ENCODE measurements at places on chromosomes 2 and 18.

- no peak overlapping the region for H3K27ac ChIP-seq
- H3K36me3 ChIP-seq: no peaks in the 10 kb centered on the region
- peaks cover 3% of the 10 kb centered on the region for H3K4me1 ChIP-seq
- H3K4me3 ChIP-seq: no peak overlapping the region
- H3K27me3 ChIP-seq: no peaks in the 10 kb centered on the region
- DNase-seq: no peak
Observed at GRCh38 chr2:112048887-112049286, 6.2 kb upstream of the TMEM87B start.

GRCh38 chr2:152189622-152190495, 14.3 kb upstream of the STAM2 start:
- H3K4me3 ChIP-seq: no peak overlapping the region
- H3K36me3 ChIP-seq: no peaks in the 10 kb centered on the region
- no peak for DNase-seq

DNA sequence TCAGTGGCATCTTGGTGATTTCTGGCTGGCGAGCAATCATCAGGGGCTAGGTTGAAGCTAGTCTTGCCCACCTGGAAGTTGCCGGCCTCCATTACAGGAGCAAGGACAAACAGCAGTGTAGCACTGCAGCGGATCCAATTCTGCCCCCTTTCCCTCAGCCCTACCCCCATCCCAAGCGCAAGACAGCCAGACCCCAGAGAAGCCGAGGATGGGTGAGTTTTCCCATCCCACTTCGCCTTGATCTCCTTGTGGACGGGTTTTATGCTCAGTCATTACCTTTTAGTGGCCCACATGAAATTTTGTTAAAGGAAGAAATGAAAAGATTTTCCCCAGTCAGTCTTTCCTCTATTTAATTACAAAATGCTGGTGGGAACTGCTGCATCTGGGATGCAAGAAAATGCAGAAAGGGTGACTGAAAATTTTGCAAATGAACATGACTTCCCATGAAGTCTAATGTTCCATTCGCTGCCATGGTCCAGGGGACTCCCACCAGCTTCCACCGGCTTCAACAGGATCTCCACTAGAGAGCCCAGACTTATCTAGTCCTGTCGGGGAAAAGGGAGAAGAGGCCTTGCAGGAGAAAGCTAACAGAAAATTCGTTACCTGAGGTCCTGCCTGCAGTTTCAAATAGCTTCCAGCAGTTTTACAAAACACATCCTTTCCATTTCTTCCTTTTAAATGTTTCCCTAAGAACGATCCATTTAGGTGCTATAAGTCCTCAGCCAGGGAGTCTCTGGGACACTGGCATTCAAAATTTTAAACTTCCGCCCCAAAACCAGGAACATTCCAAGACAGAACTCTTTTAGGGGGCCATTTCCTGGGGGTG, 1.9 kb upstream of the HOXD9 start:
- peaks cover 72% of the 10 kb centered on the region for H3K27me3 ChIP-seq
- H3K4me1 ChIP-seq: peaks cover 15% of the 10 kb centered on the region

DNA sequence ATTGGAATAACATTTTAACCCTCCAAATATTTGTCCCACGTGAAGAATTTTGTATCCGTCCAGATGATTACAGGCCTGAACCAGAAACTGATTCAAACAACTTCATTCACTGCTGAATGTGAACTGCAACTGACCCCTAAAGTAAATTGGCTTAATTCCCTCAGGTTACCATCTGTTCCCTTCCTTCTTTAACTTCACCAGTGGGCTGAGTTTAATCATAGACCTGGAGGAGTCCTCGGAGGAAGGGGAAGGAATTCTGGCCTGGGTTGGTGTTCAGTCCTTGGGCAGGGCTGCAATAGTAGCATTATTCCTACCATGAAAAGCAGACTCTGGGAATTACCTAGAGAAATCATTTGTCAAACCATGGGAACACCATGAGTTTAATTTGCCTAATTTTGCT, 207.4 kb downstream of the TMEM247 start:
- no peak overlapping the region for H3K4me3 ChIP-seq
- no peak overlapping the region for H3K27ac ChIP-seq
- H3K36me3 ChIP-seq: peaks cover 2% of the 10 kb centered on the region

GRCh38 chr18:5391409-5391808, 95.9 kb upstream of the ZBTB14 start:
- DNase-seq: no peak
- no peak overlapping the region for H3K27ac ChIP-seq
- H3K36me3 ChIP-seq: no peaks in the 10 kb centered on the region
- no peak overlapping the region for H3K4me3 ChIP-seq
- peaks cover 2% of the 10 kb centered on the region for H3K27me3 ChIP-seq

DNA sequence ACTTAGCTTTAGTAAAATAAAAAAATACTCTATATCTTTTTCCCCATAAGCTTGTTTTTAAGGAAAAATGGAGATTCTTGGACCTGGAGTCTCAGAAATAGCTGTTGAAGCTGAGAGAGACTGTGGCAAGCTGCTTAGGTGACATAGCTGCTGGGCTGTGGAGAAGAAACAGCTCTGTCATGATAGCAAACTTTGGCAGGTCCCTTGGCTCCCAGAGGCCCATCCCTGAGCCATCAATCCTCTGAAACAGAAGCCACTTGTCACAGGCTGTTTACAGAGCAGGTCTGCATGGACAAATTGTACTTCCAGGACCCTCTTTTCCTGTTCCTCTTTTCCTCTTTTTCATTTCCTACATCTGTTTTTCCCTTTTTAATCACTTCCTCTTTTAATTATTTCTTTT, 1370.1 kb upstream of the CRIM1 start:
- H3K27me3 ChIP-seq: no peaks in the 10 kb centered on the region
- no peak overlapping the region for H3K27ac ChIP-seq
- no peak for DNase-seq
- no peaks in the 10 kb centered on the region for H3K36me3 ChIP-seq

GRCh38 chr2:224910574-224910925, 131.7 kb downstream of the DOCK10 start:
- DNase-seq: no peak
- H3K4me1 ChIP-seq: peaks cover 69% of the 10 kb centered on the region
- H3K36me3 ChIP-seq: peaks cover 75% of the 10 kb centered on the region
- H3K27ac ChIP-seq: peak overlapping the region; percentile 83
- H3K4me3 ChIP-seq: no peak overlapping the region

DNA sequence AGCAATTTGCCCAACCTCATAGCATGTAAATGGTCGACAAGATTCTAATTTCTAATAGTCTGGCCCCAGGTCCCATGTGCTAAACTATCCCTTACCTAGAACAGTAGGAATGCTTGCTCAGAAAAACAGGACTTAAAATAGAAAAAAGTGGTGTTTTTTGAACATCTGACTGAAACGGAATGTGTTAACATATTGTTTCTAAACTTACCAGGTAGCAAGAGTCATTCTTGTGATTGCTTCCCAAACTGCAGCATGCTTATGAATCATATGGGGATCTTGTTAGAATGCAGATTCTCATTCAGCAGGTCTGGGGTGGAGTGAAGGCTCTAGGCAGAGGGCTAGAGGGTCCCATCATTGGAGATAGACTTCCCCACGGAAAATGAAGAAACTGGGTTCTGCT, 5.8 kb upstream of the SLC20A1 start:
- H3K4me1 ChIP-seq: peaks cover 33% of the 10 kb centered on the region
- no peak overlapping the region for H3K4me3 ChIP-seq
- no peak for DNase-seq
- no peaks in the 10 kb centered on the region for H3K27me3 ChIP-seq
- no peaks in the 10 kb centered on the region for H3K36me3 ChIP-seq

DNA sequence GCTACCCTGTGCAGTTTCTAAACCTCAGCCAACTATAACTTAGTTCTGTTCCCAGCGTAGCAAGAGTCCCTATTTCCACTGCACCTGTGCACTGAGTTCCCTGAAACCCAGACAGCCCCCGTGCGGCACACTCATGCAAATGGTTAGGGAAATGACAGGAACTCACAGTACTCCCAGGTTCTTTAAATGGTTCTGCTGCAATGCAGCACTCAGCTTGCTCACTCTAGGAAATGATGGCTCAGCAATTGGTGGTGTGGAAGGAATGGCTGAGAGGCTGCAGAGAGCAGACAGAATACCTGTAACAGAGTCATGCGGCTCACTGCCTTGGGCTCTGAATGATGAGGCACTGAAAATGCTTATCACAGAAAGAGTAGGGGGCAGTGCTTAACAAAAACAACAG, 143.0 kb downstream of the RAD51AP2 start:
- H3K36me3 ChIP-seq: no peaks in the 10 kb centered on the region
- H3K27ac ChIP-seq: no peak overlapping the region
- H3K4me3 ChIP-seq: no peak overlapping the region
- H3K4me1 ChIP-seq: no peaks in the 10 kb centered on the region
- DNase-seq: no peak

DNA sequence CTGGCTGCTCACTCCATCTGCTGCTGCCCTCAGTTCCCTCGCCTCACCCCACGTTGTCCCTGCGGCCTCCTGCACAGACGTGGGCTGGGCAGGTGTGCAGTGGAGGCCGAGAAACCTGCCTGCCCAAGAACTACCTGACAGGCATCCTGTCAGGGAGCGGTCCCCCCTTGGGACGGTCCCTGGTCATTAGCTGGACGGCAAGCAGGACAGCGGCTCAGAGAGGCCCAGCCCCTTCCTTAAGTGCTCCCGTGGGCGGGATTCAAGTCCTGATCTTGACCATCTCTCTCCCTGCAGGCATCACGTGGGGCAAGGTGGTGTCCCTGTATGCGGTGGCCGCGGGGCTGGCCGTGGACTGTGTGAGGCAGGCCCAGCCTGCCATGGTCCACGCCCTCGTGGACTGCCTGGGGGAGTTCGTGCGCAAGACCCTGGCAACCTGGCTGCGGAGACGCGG, 11.3 kb downstream of the BOK start:
- H3K36me3 ChIP-seq: peaks cover 2% of the 10 kb centered on the region
- H3K27ac ChIP-seq: no peak overlapping the region
- no peak for DNase-seq
- no peaks in the 10 kb centered on the region for H3K4me1 ChIP-seq

DNA sequence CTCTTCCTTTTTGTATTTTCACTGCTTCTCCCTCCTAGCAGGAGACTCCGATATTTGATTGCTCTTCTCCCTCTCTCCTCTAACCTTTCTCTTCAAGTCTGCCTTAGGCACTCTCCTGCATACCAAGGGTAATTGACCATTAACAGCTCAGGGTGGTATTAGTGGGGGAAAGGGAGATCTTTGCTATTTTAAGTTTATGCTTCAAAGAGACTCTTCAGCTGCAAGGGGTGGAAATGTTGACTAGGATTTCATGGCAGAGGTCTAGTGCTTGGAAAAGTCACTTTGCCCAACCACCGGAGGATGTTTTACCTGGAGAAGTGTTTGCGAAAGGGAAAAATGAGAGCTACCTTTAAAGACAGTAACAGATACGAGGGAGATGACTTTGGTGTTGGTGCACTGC, 453.7 kb downstream of the SLC4A3 start:
- no peak overlapping the region for H3K4me3 ChIP-seq
- H3K4me1 ChIP-seq: no peaks in the 10 kb centered on the region
- no peaks in the 10 kb centered on the region for H3K36me3 ChIP-seq
- H3K27me3 ChIP-seq: no peaks in the 10 kb centered on the region
- H3K27ac ChIP-seq: no peak overlapping the region

DNA sequence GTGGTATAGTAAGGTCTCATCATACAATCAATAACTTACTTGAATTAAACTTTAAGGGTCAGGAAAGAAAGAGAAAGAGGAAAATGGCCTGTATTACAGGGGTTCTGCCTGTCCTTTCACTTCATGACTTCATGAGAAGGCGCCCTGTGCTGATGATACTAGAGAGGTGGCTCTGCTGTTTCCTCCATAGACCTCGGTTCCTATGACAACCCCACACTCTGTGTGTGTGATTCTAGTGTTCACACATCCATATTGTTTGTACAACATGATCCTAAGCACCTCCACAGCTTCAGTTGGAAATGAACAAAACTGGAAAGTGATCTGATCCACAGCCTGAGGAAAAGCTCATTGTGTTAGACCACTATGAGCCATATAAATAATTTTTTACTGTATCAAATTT, 7.0 kb upstream of the REEP1 start:
- no peak for DNase-seq
- H3K4me3 ChIP-seq: no peak overlapping the region
- peaks cover 5% of the 10 kb centered on the region for H3K36me3 ChIP-seq
- no peak overlapping the region for H3K27ac ChIP-seq

GRCh38 chr2:220891405-220891804, 680.7 kb downstream of the EPHA4 start:
- peaks cover 2% of the 10 kb centered on the region for H3K27me3 ChIP-seq
- no peaks in the 10 kb centered on the region for H3K36me3 ChIP-seq
- DNase-seq: no peak

GRCh38 chr2:234330902-234331301, 166.0 kb downstream of the ARL4C start:
- no peaks in the 10 kb centered on the region for H3K36me3 ChIP-seq
- no peak overlapping the region for H3K27ac ChIP-seq
- no peak overlapping the region for H3K4me3 ChIP-seq

GRCh38 chr2:231058761-231059550, 2.3 kb downstream of the PSMD1 start:
- H3K4me3 ChIP-seq: peak overlapping the region; percentile 91
- H3K36me3 ChIP-seq: peaks cover 4% of the 10 kb centered on the region
- no peak overlapping the region for H3K27ac ChIP-seq
- H3K27me3 ChIP-seq: peaks cover 3% of the 10 kb centered on the region
- H3K4me1 ChIP-seq: peaks cover 32% of the 10 kb centered on the region
- DNase-seq: no peak

GRCh38 chr2:138867341-138867740, 87.2 kb upstream of the NXPH2 start:
- no peaks in the 10 kb centered on the region for H3K36me3 ChIP-seq
- peaks cover 2% of the 10 kb centered on the region for H3K27me3 ChIP-seq
- H3K4me3 ChIP-seq: no peak overlapping the region
- no peaks in the 10 kb centered on the region for H3K4me1 ChIP-seq
- DNase-seq: no peak
- H3K27ac ChIP-seq: no peak overlapping the region

- no peak for DNase-seq
- H3K27me3 ChIP-seq: peaks cover 8% of the 10 kb centered on the region
- no peaks in the 10 kb centered on the region for H3K36me3 ChIP-seq
- no peak overlapping the region for H3K27ac ChIP-seq
- H3K4me3 ChIP-seq: no peak overlapping the region
Observed at GRCh38 chr2:65383541-65384488, 48.6 kb downstream of the SPRED2 start.

DNA sequence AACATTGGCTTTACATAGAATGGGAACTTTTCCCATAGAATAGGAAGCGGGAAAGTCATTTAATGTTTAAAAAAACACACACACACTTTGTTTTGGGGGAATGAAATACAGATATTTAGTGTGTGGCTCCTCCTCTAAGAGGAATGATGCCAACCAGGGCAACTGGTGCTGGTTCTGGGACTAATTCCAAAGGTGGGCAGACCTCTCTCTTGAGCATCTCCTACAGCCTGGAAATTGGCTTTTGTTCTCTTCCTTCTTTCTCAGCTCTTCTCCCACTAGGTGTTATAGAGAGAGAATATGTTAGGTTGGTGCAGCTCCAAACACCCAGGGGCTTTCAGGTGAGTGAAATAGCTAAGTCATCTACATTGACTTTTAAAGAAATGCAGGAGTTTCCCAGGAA, 190.1 kb downstream of the RAD51AP2 start:
- H3K27me3 ChIP-seq: no peaks in the 10 kb centered on the region
- no peaks in the 10 kb centered on the region for H3K4me1 ChIP-seq
- no peak overlapping the region for H3K27ac ChIP-seq
- no peak overlapping the region for H3K4me3 ChIP-seq
- DNase-seq: no peak

GRCh38 chr2:96175951-96176350, 30.7 kb upstream of the DUSP2 start:
- no peaks in the 10 kb centered on the region for H3K36me3 ChIP-seq
- H3K27me3 ChIP-seq: no peaks in the 10 kb centered on the region
- H3K4me1 ChIP-seq: peaks cover 21% of the 10 kb centered on the region
- H3K4me3 ChIP-seq: no peak overlapping the region

Data from naive thymus-derived CD8-positive, alpha-beta T cell (primary cell).